ENCODE measurements at places on chromosomes 3 and 15. TPM values are rescaled to one million over a fixed set of nuclear protein-coding genes. Genes with fewer than 3 reads are reported as not detected.

GNB4 gene
- total RNA-seq, result 4.6 TPM

ADAMTSL3 gene
- total RNA-seq, result 9.1 TPM

RARB gene
- total RNA-seq, result 0.53 TPM

EPB42 gene
- total RNA-seq, result not detected

CD86 gene
- 10.7 TPM for total RNA-seq

FAM81A gene
- not detected for total RNA-seq

SLC9C1 gene
- total RNA-seq, result not detected

DNAJC17 gene
- total RNA-seq, result 26.9 TPM

- DNase-seq, result no peak
- no peak overlapping the region for H3K4me3 ChIP-seq
- H3K27me3 ChIP-seq, result no peaks in the 10 kb centered on the region
- H3K36me3 ChIP-seq, result no peaks in the 10 kb centered on the region
Measured at GRCh38 chr3:60228823-60229222, 1022.4 kb downstream of the FHIT start.

- H3K27me3 ChIP-seq, result no peaks in the 10 kb centered on the region
- no peaks in the 10 kb centered on the region for H3K36me3 ChIP-seq
- DNase-seq, result no peak
Measured at GRCh38 chr3:133448478-133449122, 48.7 kb downstream of the BFSP2 start.

DNA sequence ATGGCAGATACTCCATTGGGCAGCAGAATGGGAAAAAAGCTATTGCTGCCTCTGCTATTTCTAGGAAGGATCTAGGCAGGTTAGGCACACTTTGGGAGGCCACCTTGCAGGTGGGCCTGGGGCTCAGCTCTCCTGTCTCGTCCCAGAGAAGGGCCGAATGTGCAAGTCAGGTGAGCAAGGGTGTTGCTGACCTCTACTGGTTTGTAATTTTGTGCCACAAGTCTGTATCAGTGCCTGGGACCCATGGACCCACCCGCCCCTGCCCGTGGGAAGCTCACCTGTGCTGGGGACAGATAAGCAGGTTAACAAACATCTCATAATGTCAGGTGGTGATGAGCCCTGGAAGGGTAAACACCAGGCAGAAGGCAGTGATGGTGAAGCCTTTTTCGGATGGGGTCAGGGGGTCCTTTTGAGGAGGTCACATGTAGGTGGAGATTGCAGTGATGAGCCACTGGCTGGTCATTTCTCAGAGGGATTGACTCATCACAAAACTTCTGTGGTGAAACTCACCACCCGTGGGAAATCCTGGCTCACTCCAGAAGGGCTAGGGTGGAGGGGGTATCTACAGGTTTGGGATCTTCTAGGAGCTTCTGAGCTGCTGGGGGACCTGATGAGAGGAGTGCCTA lies 161.3 kb downstream of the KLF13 start:
- H3K27me3 ChIP-seq, result no peaks in the 10 kb centered on the region
- no peak for DNase-seq
- H3K4me3 ChIP-seq, result no peak overlapping the region
- H3K4me1 ChIP-seq, result peaks cover 11% of the 10 kb centered on the region
- H3K27ac ChIP-seq, result peak overlapping the region; percentile 33
- no peaks in the 10 kb centered on the region for H3K36me3 ChIP-seq

- peaks cover 6% of the 10 kb centered on the region for H3K4me1 ChIP-seq
- peak overlapping the region; percentile 73 for H3K27ac ChIP-seq
- peak overlapping the region; percentile 17 for H3K4me3 ChIP-seq
- no peaks in the 10 kb centered on the region for H3K36me3 ChIP-seq
- peak; percentile 89 for DNase-seq
Measured at GRCh38 chr3:183306798-183307671, 54.0 kb downstream of the B3GNT5 start.

DNA sequence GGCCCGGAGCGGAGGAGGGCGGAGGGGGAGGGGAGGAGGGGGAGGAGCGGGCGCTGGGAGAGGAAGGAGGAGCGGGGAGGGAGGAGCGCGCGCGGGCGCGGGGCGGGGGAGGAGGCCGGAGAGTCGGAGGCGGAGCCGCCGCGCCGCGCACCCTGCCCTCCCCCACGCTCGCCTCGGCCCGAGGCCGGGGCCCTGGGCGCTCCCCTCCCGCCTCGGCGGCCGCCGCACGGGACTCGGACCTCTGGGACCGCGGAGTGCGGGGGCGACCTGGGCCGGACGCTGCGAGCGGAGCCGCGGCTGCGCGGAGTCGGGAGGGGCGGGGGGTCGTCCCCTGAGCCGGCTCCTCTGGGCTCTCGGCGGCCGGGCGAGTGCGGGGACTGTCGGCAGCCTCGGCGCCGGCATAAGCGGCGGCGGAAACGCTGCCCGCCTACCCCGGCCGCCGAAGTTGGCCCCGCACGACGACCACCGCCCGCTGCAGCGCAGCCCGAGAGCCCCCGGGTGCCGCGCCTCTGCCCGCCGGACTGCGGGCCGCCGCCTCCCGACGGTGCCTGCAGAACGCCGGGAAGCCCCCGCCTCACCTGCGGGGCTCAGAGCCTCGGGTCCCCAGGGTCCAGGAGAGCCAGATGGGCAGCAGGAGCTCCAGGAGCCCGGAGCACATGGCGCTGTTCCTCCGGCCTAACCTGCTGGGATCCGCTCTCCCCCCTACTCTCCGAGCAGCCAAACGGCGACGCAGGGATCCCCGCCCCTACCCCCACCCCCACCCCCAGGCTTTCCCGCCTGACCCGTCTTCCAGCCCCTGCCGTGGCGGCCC lies 406 bp upstream of the GABRB3 start:
- H3K4me1 ChIP-seq, result no peaks in the 10 kb centered on the region
- H3K27ac ChIP-seq, result no peak overlapping the region
- DNase-seq, result no peak
- H3K27me3 ChIP-seq, result peaks cover 8% of the 10 kb centered on the region
- H3K36me3 ChIP-seq, result no peaks in the 10 kb centered on the region

GRCh38 chr3:150367757-150368156 lies 40.3 kb upstream of the TSC22D2 start:
- H3K4me1 ChIP-seq, result no peaks in the 10 kb centered on the region
- H3K36me3 ChIP-seq, result no peaks in the 10 kb centered on the region
- H3K27ac ChIP-seq, result no peak overlapping the region
- no peak overlapping the region for H3K4me3 ChIP-seq

GRCh38 chr3:29978036-29978435 lies 628.4 kb upstream of the TGFBR2 start:
- H3K27me3 ChIP-seq, result no peaks in the 10 kb centered on the region
- H3K4me3 ChIP-seq, result no peak overlapping the region
- H3K27ac ChIP-seq, result no peak overlapping the region
- H3K4me1 ChIP-seq, result no peaks in the 10 kb centered on the region
- no peaks in the 10 kb centered on the region for H3K36me3 ChIP-seq
- no peak for DNase-seq

DNA sequence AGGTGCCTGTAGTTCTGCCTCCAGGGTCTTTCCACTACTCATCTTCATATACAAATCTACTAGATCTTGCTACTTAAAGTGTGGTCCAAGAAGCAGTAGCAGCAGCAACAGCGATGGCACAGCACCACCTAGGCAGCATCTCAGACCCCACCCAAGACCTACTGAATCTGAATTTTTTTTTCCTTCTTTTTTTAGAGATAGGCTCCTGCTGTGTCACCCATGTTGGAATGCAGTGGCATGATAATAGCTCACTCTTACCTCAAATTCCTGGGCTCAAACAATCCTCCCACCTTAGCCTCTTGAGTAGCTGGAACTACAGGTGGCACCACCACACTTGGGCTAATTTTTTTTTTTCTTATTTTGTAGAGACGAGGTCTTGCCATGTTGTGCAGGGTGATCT lies 346.7 kb upstream of the TGFBR2 start:
- no peak overlapping the region for H3K4me3 ChIP-seq
- no peaks in the 10 kb centered on the region for H3K4me1 ChIP-seq
- no peaks in the 10 kb centered on the region for H3K27me3 ChIP-seq
- H3K27ac ChIP-seq, result no peak overlapping the region
- no peaks in the 10 kb centered on the region for H3K36me3 ChIP-seq

GRCh38 chr15:43519196-43519595 lies 1.8 kb downstream of the MAP1A start:
- no peak for DNase-seq
- no peaks in the 10 kb centered on the region for H3K4me1 ChIP-seq
- no peak overlapping the region for H3K27ac ChIP-seq

DNA sequence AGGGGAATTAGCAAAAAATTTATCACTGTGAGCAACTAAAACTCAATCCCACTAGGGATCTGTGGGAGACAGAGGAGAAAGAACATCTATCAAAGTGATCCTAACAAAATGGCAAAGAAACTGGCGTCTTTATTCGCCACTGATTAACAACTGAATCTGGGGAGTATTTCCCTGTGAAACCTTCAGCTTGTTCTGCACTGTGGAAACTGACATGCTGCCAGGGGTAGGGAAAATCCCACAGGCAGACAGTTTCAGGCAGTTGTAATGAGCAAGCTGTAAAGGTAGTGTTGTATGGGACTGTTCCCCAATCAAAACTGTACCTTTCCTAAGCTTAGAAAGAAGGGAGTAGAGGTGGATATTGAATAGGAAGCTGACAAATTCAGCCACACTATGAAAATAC lies 611.7 kb downstream of the VGLL3 start:
- H3K27me3 ChIP-seq, result no peaks in the 10 kb centered on the region
- no peaks in the 10 kb centered on the region for H3K4me1 ChIP-seq
- H3K27ac ChIP-seq, result no peak overlapping the region
- H3K4me3 ChIP-seq, result no peak overlapping the region
- H3K36me3 ChIP-seq, result no peaks in the 10 kb centered on the region

DNA sequence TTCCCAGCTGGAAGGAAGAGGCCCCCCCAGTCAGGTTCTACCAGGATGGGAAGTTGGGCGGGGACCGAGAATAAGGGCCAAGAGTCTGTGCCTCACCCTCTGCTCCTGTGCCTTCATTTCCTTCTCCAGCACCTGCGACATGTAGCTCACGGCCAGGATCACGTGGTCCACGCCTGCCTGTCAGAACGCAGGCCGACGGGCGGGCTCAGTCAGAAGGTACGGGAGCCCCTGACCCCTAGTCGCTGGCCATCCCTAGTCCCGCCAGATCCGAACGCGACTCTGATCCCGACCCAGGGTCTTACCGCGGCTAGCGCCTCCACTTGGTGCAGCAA lies 489 bp downstream of the GMPPB start:
- H3K4me3 ChIP-seq, result peak overlapping the region; percentile 98
- H3K36me3 ChIP-seq, result no peaks in the 10 kb centered on the region
- H3K27ac ChIP-seq, result peak overlapping the region; percentile 98
- peaks cover 3% of the 10 kb centered on the region for H3K4me1 ChIP-seq

GRCh38 chr3:134964226-134964625 lies 169.2 kb downstream of the EPHB1 start:
- no peaks in the 10 kb centered on the region for H3K27me3 ChIP-seq
- no peak for DNase-seq

- no peaks in the 10 kb centered on the region for H3K4me1 ChIP-seq
- no peak overlapping the region for H3K27ac ChIP-seq
- no peaks in the 10 kb centered on the region for H3K27me3 ChIP-seq
Measured at GRCh38 chr3:20458994-20459716, 273.1 kb upstream of the SGO1 start.

DNA sequence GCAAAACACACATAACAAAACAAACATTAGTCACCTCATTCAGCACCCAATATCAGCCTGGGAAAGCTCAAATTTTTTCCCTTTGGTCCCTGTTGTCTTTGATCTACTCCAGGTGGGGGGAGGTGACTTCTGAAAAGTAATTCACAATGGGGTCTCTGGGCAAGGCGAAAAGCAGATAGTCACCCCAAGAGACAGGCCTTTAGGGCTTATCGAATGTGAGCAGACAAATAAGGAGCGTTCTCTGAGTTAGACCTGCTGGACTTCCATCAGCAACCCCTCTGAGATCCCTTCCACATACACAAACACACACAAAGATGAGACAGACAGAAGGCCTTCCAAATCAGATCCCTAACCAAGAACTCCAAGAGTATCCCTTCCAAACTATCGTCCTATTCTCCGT lies 171.0 kb upstream of the SMAD3 start:
- H3K4me1 ChIP-seq, result no peaks in the 10 kb centered on the region
- H3K4me3 ChIP-seq, result no peak overlapping the region

GRCh38 chr15:80920271-80920699 lies 69.3 kb downstream of the MESD start:
- no peaks in the 10 kb centered on the region for H3K27me3 ChIP-seq
- DNase-seq, result no peak
- H3K4me1 ChIP-seq, result no peaks in the 10 kb centered on the region
- no peaks in the 10 kb centered on the region for H3K36me3 ChIP-seq

DNA sequence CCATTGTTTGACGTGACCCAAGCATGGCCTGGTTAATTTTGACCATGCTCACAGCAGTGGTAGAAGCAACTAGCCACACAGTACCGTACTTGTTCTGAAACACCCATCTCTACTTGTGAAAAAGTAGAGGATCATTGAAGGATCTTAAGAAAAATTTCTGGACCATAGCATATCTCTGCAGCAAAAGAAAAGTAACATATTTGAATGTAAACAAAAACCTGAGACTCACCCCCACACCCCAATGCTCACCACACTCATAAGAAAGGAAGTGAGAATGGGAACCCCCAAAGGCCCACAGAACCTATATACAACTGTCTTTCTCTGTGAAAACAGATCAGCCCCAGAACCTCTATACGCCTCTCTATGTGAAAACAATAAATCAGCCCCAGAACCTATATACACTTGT lies 33.8 kb upstream of the TFRC start:
- peak overlapping the region; percentile 50 for H3K27ac ChIP-seq

DNA sequence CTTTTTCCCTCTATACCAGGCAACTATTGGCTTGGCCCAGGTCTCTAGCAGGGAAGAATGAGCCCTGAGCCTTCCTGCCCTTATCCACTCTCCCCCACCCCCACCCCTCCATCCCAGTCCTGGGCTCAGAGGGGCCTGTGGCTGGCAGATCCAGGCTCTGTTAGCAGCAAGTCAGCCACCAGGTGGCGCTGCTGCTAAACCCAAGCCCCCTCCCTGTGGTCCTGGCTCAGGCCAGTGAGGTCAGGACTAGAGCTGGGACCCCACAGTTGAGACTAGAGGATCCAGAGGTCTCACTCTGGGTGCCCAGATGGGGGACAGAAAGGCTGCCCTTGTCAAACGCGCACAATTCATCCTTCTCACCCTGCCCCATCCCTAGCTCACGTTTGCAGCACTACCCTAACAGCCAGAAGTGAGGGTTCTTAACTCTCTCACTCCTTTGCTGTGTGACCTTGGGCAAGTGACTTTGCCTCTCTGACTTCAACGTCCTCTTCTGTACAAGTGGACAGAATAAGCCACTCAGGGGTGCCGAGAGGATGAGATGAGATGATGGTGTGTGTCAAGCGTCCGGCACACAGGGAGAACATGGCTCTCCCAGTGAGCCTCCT lies 46.8 kb upstream of the SLC6A1 start:
- no peaks in the 10 kb centered on the region for H3K27me3 ChIP-seq
- no peaks in the 10 kb centered on the region for H3K4me1 ChIP-seq
- no peak overlapping the region for H3K4me3 ChIP-seq
- no peaks in the 10 kb centered on the region for H3K36me3 ChIP-seq

DNA sequence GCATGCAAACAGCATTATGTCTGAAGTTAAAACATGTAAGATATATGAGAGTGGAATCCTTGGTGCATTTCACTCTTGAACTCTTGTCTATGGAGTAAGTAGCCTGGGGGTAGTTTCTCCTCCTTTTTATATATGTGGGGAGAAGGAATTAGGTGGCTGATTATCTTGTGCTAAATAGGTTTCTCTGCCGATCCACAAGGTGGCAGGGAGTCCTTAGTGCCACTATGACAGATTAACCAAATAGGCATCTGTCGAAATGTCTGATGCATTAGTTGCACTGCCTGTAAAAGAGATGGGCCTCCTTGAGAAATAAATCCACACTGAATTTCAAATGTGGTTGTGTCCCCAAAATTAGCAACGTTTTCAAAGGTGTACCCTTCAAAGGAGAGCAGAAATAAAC lies 170.1 kb downstream of the CNTN4 start:
- no peak overlapping the region for H3K27ac ChIP-seq
- H3K4me3 ChIP-seq, result no peak overlapping the region
- no peak for DNase-seq
- no peaks in the 10 kb centered on the region for H3K36me3 ChIP-seq
- H3K4me1 ChIP-seq, result no peaks in the 10 kb centered on the region

GRCh38 chr15:61069394-61070075 lies 159.6 kb downstream of the RORA start:
- no peaks in the 10 kb centered on the region for H3K27me3 ChIP-seq
- no peak overlapping the region for H3K27ac ChIP-seq
- no peak overlapping the region for H3K4me3 ChIP-seq
